ENCODE measurements at places on chromosomes 2 and 18.

GRCh38 chr2:2904721-2905350 is 472.8 kb downstream of the EIPR1 start:
- DNase-seq: no peak

DNA sequence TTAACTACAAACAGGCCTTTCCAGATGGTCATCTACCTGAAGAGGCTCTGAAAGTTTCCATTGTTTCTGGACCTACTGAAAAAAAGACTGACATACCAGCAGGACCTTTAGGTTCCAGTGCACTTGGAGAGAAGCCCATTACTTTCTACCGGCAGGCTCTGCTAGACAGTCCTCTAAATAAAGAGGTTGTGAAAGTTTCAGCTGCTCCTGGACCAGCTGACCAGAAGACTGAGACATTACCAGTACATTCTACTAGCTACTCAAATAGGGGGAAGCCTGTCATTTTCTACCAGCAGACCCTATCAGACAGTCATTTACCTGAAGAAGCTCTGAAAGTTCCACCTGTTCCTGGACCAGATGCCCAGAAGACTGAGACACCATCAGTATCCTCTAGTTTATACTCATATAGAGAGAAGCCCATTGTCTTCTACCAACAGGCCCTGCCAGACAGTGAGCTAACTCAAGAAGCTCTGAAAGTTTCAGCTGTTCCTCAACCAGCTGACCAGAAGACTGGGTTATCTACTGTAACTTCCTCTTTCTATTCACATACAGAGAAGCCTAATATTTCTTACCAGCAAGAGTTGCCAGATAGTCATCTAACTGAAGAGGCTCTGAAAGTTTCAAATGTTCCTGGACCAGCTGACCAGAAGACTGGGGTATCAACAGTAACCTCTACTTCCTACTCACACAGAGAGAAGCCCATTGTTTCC is 65.8 kb downstream of the ALMS1 start:
- no peak for DNase-seq

GRCh38 chr2:42928692-42929545 is 136.5 kb upstream of the HAAO start:
- no peak for DNase-seq

GRCh38 chr2:160610041-160610440 is 116.4 kb upstream of the RBMS1 start:
- DNase-seq: no peak

DNA sequence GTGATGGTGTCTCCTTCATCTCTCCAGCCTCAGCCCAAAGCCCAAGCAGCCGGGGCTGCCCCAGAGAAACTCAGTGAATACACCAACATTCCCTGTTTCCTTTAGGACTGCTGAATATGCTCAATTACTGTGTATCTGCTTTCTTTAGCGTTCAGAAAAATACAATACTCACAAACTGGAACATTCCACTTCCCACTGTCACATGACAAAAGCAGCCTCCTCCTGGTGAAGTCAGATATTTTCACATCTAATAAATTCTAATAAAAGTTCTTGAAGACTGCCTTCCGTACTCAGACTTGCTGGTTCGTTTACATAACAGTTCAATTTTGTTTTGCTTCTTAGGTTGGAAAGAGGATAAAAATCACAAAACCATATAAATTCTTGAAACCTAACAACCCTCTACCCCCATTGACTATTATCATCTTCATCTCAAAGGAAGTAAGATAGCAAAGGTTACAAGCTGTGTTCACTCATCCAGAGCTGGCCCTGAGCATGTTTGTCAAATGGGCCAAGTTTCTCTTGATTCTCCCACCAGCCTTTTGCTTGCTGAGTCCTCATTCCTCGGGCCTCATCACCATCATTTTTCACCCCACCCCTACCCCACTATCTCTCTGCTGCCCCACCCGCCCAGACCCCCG is 190.8 kb upstream of the HNRNPA3 start:
- no peak for DNase-seq

DNA sequence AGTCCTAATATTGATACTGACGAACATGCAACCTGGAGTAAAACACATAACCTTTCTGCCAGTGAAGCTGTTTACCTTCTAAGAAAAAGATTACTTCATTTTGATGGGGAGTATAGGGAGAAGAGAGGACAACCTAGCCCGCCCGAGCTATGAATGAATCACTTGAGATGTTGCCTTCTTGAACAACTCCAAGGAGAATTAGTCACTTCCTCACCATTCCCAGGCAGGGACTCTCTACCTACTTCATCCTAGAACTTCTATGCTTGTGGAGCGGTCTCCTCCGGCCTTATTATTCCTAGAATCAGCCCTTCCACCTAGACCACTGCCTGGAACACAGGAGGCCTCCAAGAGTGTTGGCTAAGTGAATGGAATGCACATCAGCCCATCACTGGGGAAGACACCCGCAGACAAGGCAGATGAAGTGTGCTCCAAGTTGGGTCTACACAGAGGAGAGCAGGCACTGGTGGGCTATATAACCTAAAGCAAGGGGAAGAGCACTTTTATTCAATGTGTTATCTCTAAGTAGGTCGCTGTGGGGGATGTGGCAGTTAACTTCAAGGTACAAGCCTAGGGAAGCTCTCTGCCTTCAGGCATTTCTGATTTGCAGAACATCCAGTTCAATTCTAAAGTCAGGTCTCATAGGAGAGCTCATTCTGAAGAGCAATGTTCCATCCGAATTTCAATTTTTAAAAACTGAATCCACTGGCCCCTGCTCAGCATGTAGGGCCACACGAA is 57.4 kb downstream of the STK39 start:
- DNase-seq: no peak

GRCh38 chr2:155830817-155831579 is 501.5 kb downstream of the NR4A2 start:
- no peak for DNase-seq

DNA sequence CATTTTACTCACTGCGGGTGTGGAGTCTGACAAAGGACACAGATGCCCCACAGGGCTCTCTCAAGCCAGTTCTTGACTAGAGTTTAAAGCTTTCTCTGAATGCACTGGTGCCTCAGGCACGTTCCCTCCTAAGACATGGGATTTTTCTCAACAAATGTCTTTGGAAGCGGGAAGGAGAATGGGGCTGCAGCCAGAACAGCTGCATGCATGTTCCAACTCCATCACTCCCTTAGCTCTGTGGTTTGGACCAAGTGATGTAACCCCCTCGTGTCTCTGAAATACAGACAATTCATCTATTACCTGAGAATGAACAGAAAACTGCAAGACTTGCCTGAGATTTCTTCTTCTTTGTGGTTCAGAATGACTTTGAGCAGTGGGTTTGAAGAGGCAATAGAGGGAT is 141.7 kb upstream of the SERPINE2 start:
- DNase-seq: no peak

DNA sequence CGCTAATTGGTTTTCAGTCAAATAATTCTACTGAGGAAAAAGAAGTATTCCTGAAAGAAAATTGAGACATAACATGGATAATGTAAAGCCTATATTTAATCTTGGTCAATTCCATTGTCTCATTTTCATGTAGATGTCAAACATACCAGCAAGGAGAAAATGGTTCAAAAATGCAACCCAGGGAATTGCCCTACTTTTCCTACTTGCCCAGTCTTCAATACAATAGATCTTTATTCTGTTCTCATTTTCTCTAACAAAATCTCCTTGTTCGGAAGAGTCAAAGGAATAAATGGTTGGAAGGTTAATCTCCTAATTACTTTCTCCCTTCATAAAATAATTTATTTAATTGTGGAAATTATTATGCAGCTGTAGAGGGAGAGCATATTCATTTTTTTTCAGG is 896.1 kb downstream of the NRXN1 start:
- DNase-seq: no peak

DNA sequence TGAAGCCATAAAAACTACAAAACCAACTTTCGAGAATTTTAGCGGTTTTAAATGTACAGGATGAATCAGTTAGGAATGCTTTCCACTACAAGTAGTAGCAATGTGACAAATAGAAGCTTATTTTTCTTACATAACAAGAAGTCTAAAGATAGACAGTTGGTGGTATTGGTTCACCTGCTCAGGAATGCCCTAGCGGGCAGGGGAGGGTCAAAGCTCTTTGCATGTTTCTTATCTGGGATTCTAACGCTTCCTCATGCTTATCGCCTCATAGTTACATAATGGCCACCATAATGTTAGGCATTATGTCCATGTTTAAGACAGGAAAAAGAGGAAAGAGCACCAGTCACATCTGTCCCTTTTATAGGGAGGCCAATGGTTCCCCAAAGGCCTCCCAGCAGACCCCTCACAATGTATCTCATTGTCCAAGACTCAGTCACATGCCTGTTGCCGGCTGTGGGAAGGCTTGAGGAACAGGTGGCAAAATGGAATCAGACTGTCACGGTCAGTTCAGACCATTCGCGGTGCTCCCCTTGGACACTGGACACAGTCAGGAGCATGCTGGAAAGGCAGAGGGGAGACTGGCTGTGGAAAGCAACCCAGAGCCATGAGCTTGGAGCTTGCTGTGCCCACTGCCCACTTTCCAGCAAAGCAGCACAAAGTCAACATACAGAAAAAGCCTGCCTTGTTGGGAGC is 69.4 kb upstream of the ODC1 start:
- DNase-seq: no peak

- DNase-seq: no peak
These were observed 164.3 kb downstream of the RPIA start for GRCh38 chr2:88855620-88856408.

- no peak for DNase-seq
These were observed 120.6 kb downstream of the EHBP1 start for GRCh38 chr2:62826141-62826540.

DNA sequence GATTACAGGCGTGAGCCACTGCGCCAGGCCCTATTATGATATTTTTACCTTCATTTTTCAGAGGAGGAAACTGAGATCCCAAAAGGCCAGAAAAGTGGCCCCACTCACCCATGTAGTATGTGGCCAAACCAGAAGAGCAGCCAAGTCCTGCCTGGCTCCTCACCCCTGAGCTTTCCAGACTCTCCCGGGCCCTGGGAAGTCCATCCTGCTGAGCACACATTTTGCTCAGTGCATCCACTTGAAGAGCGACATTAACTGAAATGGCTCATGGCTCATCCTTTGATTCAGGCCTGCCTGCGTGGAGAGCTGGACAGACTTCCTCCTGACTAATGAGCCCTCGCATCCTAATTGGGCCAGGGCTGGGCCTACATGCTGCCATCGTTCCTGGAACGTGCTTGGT is 9.5 kb upstream of the NGEF start:
- DNase-seq: no peak

DNA sequence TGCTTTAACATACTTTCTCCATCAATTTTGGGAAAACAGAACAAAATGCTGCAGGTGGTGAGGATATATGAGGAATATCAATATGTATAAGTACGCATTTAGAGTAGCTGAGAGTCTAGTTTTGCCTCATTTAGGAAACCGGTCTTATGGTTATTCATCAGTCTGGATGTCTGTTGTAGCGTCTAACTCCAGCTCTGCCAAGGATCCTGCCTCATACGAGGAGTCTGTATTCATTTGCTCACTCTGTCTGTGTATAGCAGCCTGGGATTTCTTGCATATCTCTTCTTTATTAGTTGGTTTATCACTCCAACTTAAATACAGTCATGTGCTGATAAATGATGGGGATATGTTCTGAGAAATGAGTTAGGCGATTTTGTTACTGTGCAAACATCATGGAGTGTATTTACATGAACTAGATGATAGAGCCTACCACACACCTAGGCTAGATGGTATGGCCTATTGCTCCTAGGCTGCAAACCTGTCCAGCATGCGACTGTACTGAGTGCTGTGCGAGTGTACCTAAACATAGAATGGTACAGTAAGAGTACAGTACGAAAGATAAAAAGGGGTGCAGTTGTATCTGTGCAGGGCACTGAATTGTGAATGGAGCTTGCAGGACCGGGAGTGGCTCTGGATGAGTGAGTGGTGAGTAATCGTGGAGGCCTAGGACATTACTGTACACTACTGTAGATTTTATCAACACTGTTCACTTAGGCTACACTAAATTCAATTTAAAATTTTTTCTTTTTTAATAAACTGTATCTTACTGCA is 148.1 kb downstream of the ZNF407 start:
- no peak for DNase-seq

GRCh38 chr2:191894681-191895147 is 47.8 kb upstream of the CAVIN2 start:
- DNase-seq: no peak

GRCh38 chr2:241308267-241308666 is 7.2 kb downstream of the HDLBP start:
- no peak for DNase-seq

- DNase-seq: no peak
These were observed 43.4 kb upstream of the AQP4 start for GRCh38 chr18:26908906-26909305.

DNA sequence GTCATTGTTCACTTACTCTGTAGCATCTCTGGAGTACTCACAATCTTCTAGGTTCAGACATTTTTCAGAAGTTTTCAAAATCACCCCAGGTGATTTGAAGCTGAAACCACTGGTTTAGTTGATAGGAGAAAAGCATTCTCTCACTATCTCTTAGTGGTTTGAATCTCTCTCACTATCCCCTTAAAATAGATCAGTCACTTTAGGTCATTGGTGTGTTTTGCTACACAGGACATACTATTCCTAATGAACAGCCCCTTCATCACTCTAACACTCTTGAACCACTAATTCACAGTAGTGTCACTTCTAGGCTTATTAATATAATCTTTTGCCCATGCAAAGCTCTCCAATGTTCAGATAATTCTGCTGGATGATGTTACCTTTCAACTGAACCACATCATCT is 34.5 kb downstream of the LYPD6 start:
- DNase-seq: no peak

DNA sequence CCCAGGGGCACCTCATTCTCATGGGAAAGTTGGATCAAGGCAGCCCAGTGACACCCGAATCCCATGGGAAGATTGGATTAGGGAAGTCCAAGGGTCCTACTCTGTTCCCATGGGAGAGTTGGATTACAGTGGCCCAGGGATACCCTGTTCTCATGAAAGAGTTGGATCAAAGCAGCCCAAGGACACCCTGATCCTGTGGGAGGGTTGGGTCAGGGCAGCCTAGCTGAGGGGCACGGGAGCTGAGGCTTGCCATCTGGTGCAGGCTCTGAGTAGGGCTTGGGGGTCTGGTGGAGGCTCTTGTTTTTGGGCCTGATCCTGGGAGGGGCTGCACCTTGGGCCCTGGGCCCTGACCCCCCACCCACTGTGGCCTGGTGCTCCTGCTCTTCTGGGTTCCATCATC is 87.1 kb downstream of the ACKR3 start:
- DNase-seq: no peak

DNA sequence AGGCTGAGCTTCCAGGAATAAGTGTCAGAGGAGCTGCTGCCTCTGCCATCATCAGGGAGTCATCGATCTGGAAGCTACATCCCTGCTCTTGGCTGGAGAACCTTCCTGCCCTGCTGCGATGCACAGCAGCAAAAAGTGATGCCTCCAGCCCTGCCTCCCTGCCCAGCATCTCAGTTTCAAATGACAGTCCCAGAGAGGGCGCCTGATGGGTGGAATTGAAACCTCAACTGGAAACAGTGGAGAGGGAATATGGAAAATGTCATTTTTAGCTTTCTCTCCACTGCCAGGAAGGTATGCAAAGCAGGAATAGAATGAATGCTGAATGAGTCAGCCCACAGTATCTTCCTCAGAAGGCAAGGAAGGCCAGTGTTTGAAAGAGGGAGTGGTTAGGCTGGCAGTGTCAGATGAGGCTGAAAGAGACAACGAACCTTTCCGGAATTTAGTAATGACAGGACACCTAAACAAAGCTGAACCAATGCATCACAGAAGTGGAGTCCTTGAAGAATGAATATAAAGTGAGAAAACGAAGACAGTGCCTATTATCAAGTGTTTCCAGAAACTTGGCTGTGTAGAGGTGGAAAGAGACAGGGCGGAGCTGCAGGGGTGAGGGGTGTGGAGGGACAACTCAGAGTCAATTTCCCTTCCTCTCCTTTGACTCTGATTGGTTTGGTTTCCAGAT is 153.9 kb upstream of the NDUFV2 start:
- DNase-seq: no peak

- no peak for DNase-seq
These were observed 155.1 kb downstream of the DOCK10 start for GRCh38 chr2:224887141-224887540.
